ENCODE measurements at places on chromosomes 11 and 22.

DNA sequence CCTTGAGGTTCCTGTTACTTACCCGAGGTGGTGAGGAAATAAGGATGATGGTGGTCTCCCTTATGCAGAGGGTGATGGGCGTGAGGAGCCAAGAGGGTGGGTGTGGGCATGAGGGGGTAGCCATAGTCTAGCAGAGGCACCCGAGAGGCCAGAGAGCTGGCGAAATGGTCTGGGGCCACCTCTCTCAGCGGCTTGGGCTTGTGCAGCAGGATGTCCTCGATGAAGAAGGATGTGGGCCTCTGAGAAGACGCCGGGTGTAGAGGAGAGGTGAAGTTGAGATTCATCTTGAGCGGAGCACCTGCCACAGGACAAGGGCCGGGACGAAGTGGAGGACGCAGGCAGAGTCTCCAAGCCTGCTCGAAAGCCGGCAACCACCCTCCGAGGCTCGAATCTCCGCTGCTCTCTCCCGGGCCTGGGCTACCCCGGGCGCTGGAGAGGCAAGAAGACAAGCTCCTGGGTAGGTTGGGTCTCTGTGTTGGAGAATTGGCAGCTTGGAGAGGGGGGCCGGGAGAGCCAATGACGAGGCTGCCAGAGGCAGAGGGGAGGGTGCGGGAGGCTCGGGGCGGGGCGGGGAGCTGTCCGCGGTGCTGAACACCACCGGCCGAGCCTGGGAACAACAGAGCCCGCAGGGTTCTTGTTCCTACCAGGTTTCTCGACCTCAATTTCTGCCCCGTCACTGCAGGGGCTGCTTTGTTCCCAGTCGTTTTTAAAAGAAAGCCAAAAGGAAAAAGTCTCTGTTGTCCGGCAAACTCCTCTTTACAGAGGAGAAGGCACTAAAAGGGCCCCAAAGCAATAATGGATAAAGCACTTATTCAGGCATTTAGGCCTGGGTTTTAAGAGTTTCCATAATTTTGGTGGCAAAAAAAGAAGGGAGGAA lies at the start of gene BSX:
TSS of gene BSX (minus strand) at position 447 of the 877 bp plus-strand sequence. CDS start at position 284, 163 bp downstream.
- peak; percentile 21 for DNase-seq

GRCh38 chr22:25722626-25723025 lies 19.4 kb upstream of the MYO18B start:
- DNase-seq, result no peak

- no peak for DNase-seq
Observed at GRCh38 chr11:125425601-125426000, 70.5 kb downstream of the FEZ1 start.

DNA sequence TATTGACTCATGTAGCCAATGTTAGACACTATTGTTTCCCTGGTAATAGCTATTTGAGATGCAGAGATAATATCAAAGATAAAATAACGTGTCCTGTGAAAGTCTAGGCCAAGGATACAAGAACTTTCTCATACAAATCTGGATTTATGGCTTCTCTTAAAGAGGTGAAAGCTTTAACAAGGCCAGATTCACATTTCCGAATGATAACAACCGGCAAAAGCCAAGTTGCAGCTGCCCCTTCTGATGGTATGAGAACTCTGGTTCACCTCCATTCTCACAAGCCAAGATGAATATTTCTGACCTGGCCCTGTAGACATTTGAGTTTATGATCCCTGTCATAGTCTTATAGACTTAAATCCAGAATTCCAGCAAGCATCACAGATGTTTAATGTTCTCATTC lies 230.4 kb upstream of the ZC3H12C start:
- no peak for DNase-seq

DNA sequence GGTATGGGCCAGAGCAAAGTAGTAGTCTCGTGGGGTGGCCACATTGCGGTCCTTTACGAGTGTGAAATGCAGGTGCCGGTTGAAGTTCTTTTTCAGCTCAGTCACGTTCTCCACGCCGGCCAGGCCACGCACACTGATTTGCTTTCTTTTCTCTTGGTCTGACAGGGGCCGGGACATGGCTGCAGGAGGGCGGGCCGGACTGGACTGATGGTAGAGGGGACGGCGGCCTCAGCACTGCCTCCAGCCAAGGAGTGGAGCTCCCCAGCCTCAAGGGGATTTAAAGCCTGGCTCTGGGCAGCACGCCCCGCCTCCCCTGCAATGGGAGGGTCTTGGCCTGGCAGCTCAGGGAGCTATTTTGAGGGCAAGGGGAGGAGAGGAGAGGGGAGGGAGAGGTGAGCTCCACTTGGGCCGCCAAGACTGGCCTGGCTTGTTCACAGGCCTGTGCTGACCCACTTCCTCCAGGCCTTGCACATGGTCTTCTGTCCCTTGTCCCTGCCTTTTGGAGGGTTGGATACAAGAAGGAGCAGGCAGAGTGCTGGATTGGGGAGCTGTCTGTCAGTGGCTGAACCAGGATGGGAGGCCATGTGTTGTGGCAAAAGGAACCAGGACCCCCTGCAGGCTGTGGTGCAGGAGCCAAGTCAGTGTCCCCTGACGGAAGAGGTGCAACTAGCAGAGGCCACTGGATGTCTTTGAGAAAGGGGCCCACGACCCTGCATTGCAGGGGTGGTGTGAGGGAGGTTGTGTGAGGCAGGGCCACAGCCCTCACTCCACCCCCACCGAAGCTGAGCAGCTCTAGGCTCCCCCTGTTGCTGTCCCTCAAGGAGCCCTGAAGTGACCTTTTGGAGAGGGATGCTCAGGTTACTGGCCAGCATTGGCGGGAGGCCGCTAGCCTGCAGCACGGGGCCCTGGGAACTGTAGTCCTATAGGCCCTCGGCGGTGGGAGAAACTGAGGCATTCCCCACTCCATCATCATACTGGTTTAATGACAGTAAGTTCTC lies at the start of gene PYGM:
TSS of gene PYGM (minus strand) at position 253 of the 998 bp plus-strand sequence. CDS start at position 177, 76 bp downstream.
- no peak for DNase-seq

DNA sequence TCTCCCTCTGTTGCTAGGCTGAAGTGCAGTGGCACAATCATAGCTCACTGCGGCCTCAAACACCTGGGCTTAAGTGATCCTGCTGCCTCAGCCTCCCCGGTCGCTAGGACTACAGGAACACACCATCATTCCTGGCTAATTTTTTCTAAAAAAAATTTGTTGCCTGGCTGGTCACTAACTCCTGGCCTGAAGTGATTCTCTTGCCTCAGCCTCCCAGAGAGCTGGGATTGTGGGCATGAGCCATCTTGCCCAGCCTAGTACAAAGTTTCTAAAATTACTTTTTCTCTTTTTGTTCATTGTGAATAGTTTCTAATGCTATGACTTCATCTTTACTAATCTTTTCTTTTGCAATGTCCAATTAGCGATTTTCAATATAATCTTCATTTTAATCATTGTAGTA lies 12.5 kb downstream of the RBM7 start:
- DNase-seq, result no peak
